ENCODE measurements at places on chromosomes 7 and 10.
A peak's percentile ranks its signal among the peaks of the same experiment; 100 is the strongest.

GRCh38 chr10:8245814-8246142 lies 191.3 kb downstream of the GATA3 start:
- no peak for DNase-seq

- DNase-seq, result no peak
Observed at GRCh38 chr7:30652132-30652531, 30.1 kb downstream of the CRHR2 start.

DNA sequence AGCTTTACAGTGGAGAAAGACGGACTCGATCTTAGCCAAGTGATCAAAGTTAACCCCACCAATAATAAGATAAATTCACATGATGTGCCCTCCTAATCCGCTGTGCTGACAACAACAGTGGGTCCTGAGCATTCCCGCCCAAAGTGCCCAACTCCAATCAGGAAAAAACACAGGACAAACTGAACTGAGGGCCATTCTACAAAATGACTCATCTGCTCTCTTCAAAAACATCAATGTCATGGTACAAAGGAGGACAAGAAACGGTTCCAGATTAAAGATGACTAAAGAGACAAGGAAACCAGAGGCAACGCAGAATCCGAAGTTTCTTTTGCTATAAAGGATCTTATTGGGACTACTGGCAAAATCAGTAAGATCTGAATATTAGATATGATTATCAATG lies 79.4 kb downstream of the CTBP2 start:
- no peak for DNase-seq

DNA sequence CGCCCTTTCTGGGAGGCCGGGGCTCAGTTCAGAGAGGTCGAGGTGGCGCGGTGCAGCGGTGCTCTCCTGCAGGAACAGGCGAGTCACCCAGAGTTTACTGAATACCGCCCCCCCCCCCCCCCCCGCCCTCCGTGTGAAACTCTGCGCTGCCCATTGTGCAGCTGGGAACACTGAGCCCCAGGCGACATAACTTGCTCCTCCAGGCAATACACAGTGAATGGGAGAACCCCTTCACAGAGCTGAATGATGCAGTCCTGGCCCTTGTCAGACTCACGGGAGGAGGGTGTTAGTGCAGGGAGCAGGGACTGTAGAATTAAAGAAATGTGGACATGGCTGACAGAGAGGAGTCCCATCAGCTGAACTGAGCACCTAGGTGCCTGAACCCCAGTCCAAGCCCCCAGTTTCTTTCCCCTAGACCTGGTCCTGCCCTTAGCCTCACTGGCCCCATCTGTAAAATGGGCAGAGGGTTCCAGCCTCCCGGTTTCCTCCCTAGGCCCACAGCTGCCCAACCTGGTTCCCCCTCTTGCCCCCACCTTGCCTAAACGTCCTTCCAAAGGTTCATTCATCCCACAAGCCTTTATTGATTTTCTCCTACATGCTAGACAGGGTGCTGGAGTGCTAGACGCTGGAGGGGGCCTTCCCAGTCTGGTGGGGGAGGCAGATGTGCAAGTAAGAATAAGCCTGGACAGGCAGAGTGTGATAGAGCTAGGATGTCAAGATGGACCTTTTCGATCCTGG lies 869 bp upstream of the LOXL4 start:
- DNase-seq, result peak; percentile 51

DNA sequence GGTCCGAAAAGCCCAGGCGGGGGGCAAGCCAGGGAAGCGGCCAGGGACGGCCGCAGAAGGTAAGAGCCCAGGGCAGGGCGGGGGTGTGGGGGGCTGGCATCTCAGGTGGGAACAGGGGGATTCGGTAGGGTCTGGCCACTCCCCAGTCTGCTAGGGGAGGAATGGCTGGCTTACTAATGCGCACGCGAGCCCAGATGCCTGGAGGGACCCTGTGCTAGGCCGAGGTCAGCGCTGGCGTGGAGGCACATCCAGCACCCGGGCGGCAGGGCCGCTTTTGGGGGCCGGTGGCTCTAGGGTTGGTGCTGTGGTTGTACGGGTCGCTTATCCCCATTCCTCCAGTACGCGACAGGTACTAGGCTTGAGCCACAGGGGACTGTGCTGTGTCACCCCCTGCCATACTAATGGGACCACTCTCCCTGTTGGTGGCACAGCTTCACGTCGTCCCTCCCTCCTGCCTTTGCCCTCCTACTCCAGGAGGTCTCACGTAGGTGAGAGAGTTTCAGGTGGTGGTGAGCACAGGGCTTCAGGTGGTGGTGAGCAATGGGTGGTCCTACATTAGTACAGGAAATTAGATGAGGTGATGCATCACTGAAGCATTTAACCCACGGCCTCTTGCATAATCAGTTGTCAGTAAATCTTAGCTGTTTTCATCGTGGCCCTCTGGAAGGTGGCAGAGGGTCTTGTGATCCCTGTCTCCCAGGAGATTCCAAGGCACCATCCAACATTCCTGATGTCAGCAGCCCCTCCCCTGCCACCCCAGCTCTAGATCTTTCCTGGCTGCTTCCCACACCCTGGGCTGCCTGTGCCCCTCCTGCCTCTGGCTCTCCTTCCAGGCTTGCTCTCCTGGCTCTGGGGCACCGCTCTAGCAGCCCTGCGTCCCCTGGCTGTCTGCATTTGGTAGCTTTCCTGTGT lies 971 bp downstream of the AEBP1 start:
- peak; percentile 43 for DNase-seq

GRCh38 chr10:131703941-131704340 lies 196.9 kb upstream of the PPP2R2D start:
- no peak for DNase-seq

DNA sequence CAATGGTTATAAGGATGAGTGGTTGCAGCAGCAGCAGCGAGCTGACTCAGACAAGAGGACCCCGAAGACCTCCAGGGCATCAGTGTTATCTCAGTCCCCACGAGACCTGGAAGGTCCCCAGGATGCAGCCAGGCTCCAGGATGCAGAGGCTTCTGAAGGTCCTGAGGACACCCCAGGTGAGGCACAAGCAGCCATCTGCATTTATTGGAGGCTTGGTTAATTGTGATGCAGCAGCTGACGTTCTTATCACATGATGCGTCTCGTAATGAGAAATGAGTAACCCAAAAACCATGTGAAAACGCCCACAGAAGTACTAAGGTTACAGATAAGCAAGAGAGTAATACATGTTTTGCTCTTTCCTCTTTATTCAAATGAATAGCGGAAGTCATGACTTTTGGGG lies 17.4 kb downstream of the C7orf57 start:
- DNase-seq, result no peak

GRCh38 chr10:97053276-97053675 lies 132.5 kb downstream of the SLIT1 start:
- DNase-seq, result no peak

DNA sequence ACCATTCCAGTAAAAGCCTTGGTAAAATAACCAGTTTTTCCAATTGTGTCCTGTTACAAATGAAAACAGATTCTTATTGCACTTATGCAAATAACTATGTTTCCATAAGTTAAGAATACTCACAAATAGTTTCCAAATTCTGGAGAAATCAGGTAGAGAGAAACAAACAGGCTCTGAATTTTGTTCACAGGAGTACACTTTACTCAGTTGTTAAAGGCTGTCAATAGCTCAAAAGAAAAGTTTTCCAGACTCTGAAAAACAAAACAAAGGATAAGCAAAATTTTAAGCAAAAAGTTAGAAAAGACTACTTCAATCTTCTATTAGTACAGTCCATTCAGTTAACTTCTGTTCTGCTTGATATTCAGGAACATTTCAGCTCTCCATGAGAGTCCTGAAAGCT lies 32.8 kb upstream of the ZNF365 start:
- DNase-seq, result no peak

- no peak for DNase-seq
Observed at GRCh38 chr7:16826060-16826459, 21.3 kb upstream of the AGR2 start.

DNA sequence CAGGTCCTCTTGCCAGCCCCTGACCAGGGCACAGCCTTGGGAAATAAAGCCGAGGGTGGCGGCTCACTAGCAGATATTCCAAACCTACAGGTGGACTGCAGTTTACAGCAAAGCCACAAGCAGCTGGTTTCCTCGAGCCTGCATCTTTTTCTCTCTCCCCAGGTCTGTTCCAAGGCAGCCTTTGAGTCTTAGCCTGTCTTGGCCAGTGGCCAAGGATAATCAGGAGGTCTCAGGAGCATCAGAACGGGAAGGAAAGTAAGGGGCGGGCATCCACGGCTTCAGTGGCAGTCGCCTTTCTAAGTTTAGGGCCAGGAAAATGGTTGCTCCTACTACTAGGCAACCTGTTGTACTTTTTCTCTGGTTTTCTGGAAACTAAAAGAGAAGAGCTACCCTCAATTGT lies 219.7 kb upstream of the ZMIZ1 start:
- DNase-seq, result no peak

DNA sequence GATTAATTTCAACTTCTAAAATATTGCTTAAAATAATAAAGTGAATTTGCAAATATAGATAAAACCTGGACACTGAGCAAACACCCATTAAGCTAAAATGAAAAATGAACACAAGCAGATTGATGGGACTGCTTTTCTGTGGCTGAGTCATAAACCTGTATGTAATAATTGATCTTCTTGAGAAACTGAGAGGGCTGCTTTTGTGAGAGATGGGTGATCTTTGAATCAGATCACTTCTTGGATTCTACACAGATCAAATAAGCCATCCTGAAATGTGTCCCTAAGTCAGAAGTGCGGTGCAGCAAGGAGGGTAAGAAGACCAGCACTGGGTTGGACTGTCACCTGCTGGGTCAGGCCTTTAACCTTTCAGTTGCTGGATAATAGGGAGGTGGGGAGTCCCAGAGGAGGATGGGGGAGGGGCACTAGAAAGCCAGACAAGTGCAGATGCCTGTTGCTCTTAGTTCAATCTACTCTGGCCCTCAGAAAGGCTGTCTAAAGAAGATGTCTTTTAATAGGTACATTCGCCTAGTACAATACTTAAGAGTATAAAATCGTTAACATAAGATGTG lies 178.2 kb upstream of the NAMPT start:
- no peak for DNase-seq

- DNase-seq, result no peak
Observed at GRCh38 chr7:101978683-101979082, 161.3 kb downstream of the CUX1 start.

GRCh38 chr7:123657304-123657685 lies 1.6 kb downstream of the LMOD2 start:
- no peak for DNase-seq

DNA sequence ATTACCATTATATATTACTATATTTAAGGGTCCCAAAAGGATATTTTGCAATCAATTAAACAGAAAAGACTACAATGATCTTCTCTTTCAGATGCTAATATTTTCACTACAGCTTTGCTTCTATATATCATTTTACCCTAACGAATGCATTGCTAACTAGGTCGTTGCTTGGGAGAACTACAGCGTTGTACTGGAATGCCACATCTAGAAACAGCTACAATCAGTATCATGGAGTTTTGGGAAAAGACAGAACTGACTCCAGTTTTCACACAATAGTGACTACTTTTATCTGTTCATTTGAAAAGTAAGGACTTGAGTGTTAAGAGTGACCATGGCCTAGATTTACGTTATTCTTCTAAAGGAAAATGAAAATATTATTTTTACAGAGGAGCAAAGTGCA lies 38.5 kb downstream of the LRRN3 start:
- no peak for DNase-seq

- DNase-seq, result no peak
Observed at GRCh38 chr7:31665546-31665945, 21.5 kb upstream of the PPP1R17 start.

DNA sequence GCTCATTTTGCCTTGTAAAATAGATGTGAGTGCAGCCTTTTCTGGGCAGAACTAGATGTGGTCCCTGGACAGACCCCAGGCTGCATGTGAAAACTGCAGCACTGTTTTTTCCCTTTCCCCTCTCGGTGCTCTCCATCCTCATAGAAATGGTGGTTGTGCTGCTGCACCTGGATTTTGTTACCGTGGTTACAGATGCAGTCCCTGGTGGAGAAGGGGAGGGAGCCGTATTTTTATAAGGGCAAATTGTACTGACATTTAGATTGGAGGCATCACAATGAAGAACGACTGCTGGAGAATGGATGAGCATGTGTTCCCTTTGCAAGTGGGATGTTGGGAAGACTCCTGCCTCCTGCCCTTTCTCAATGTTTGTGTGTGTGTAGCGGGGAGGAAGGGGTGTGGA lies 469.9 kb downstream of the CCSER2 start:
- DNase-seq, result no peak

DNA sequence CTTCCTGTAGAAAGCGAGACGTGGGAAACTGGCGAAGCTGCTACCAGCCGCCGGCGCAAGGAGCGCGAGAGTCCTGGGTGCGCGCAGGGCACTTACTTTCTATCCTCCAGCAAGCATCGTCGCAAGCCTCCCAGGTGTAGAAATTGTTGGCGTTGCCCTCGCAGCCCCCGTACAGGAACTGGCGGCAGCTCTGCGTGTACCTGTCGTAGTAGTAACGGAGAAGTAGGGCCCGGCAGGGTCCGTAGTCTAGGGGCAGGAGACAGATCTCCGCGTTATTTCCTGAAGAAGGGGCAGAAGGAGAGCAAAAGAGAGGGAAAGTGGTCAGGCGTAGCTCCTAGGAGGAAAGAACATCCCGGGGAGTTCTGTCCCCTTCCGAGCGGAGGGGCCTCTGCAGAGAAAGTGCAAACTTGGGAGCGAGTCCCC lies 501 bp downstream of the TFPI2 start:
- peak; percentile 37 for DNase-seq

- no peak for DNase-seq
Observed at GRCh38 chr7:117751775-117752174, 121.5 kb downstream of the CTTNBP2 start.

- no peak for DNase-seq
Observed at GRCh38 chr10:90313576-90314325, 544.1 kb downstream of the HTR7 start.

DNA sequence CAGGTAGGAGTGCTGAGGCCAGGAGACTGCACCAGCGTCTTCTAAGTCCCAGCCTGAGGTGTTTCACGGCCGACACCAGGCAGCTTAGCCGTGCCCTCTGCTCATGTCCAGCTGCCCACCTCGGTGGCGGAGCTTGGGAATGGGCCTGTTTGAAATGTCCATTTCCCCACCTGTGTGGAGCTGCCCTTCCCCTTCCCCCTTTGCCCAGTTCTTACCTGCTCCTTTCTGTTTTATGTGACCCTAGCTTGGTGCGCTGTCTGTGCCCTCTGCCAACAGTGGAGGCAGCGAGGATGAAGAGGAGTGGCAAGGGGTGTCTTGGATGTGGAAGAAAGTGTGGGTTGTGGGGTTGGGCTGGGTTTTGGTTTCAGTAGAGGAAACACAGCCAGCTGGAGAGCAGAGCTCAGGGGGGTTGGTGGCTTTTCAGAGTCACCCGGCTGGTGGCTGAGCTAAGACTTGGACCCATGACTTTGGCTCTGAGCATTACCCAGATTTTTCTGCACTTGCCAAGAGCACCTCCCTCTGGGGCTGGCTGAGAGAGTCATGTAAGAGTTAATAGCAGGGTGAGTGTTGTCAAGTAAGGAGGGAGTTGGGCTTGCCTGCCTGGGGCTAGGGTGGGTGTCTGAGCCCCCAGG lies 37.4 kb downstream of the GBX1 start:
- DNase-seq, result no peak

GRCh38 chr10:21689881-21690280 lies 155.8 kb downstream of the MLLT10 start:
- no peak for DNase-seq
